ENCODE measurements at places on chromosomes 16 and 17. TPM values are rescaled to one million over a fixed set of nuclear protein-coding genes. Genes with fewer than 3 reads are reported as not detected.

The SP6 gene
- 0.09 TPM for total RNA-seq

The GAST gene
- total RNA-seq: not detected

DNA sequence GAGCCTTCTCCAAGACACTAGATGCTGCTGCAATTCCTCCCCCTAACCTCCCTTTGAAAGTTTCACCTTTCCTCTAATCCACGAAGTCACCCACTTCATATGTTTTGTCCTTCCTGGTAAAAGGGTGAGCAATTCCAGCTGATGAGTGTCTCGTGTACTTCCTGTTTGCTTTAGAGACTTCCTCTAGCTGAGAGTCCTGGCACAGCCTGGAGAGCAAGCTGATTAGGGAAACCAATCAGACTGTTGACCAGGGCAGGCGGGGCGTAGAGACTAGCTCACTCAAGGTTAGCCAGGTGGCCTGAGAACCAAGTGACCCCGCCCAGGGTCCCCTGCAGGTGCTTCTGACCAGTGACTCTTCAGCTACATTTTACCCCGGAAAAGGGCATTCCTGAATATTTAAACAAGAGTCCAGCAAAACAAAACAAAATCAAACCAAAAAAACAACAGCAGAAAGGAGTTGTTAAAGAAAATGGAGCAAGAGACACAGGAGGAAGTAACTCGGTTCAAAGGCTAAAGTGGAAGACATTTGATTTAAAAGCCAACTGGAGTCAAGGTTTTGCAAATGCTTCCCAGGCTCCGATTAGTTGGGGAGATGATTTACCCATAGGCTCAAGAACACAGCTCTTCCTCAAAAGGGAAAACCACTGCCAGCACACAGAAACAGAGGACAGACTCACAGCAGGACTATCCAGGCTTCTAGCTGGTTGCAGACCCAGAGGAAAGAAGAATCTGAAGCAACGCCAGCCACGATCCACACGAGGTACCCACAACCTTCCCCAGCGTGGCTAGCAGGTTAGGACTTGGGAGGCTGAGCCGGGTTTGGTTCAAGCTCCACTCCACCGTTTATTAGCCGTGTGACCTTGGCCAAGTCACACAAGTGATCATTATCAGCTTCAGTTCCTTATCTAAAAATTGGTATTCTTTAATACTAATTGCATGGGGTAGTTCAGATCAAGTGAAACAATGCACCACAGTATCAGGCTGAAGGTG is 13.4 kb downstream of the HSPB9 start:
- H3K36me3 ChIP-seq: peaks cover 12% of the 10 kb centered on the region
- H3K27me3 ChIP-seq: no peaks in the 10 kb centered on the region
- no peak overlapping the region for H3K4me3 ChIP-seq

The CD300C gene
- total RNA-seq: 0.20 TPM

GRCh38 chr16:46428108-46429061 is 192.8 kb downstream of the SHCBP1 start:
- H3K27me3 ChIP-seq: no peaks in the 10 kb centered on the region
- H3K36me3 ChIP-seq: no peaks in the 10 kb centered on the region
- H3K4me3 ChIP-seq: no peak overlapping the region
- no peak overlapping the region for H3K27ac ChIP-seq
- no peak for DNase-seq
- no peaks in the 10 kb centered on the region for H3K4me1 ChIP-seq

All from CD8-positive, alpha-beta memory T cell (primary cell).